IPS-NIHi11 (cell line): ENCODE measurements at places on chromosomes 5 and 9.
A peak's percentile ranks its signal among the peaks of the same experiment; 100 is the strongest.

GRCh38 chr9:93317495-93318094 lies 133.7 kb downstream of the WNK2 start:
- DNase-seq: no peak

DNA sequence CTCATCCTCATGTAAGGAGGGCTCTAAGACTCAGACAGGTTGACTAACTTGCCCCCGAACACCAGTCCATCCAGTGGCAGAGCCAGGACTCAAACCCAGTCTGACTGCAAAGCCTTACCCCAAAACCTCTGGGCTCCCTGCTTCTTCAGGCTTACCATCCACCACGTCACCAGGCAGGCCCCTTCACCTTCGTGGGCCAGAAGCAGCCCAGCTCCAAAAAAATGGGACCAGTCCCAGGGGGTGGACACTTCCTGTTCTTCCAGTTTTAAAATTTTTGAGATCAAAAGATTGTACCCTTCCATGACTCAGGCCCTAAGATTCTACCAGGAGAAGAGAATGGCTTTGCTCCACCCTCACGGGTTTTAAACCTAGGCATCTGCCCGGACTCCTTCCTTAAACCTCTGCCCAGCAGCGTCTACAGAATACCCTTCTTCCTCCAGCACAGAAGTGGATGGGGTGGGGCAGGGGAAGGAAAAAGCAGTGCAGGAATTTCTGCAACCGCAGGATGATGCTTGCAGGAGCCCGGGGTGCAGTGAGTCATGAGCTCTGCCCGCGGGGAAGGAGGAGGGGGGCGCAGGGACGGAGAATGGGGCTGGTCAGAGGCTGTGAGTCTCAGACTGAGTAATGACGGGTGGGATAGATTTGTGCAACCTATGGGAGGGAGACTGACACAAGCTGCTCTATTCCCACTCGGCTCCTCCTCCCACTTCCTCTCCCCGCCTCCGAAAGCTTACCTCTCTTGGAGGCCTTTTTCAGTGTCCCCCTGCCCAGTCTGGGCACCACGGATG lies 50.4 kb upstream of the STXBP1 start:
- DNase-seq: peak; percentile 72

DNA sequence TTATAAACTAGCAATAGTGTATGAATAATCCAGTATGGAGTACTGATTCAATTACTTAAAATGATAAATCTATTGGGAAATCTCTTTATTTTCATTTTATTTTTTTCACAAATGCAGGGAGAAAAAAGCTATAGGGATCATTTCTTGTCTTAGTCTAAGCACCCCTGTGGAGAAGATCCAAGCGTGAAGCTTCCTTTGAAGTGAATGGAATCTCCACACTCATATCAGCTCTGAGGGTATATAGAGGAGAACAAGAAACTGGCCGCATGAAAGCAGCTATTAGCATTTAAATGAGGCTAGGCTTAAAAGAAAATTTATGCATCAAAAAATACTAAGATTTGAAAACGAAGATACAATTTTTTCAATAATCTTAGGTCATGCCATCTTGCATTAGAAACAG lies 12.9 kb upstream of the PAM start:
- DNase-seq: no peak

DNA sequence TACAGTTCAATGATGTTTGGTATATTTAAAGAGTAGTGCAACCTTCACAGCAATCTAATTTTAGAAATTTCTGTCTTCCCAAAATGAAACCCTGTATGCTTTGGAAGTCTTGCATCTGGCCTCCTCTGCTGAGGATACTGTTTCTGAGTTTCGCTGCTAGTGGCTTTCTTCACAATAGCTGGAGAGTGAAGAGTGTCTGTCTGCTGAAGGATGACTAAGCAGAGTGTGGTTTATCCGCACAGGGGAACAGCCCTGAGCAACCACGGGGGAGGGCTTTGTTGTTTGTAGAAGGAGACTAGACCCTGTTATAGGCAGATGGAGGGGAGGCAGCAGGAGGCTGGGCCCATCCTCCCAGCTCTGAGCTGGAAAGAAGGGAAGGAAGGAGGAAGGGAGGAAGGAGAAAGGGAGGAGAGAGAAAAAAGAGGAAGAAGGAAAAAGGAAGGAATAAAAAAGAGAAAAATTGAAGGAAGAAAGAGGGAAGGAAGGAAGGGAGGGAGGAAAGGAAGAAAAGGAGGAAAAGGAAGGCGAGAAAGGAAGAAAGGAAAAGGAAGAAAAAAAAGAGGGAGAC lies 10.5 kb upstream of the IRX2 start:
- DNase-seq: no peak

GRCh38 chr9:86253577-86253976 lies 5.9 kb downstream of the C9orf153 start:
- DNase-seq: no peak

- no peak for DNase-seq
Measured at GRCh38 chr9:16555802-16556201, 314.7 kb downstream of the BNC2 start.

DNA sequence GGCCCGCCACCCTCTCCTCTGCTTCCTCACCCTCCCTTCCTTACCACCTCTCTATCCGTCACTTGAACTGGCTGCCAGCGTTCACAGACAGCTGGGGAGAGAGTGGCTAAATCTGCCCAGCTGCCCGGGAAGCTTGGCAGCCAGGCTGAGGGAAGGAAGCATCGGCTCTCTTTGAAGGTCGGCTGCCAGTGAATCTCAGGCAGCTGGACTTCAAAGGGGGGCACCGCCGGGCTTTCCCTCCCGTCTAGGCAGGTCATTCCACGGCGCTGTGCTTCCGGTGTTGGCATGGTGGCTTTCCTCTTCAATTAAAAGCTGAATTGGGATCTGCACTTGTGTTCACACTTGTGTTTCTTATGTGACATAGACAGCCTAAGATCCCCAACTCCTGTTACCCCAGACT lies 174.0 kb downstream of the GDNF start:
- DNase-seq: no peak

- DNase-seq: no peak
Measured at GRCh38 chr5:96080557-96080956, 118.9 kb upstream of the ELL2 start.

- DNase-seq: no peak
Measured at GRCh38 chr9:85942913-85943709, 2.2 kb downstream of the NAA35 start.

GRCh38 chr9:110615498-110615897 lies 36.0 kb upstream of the SVEP1 start:
- DNase-seq: no peak

- DNase-seq: peak; percentile 42
Measured at GRCh38 chr9:31119890-31120454, 1264.5 kb upstream of the ACO1 start.

DNA sequence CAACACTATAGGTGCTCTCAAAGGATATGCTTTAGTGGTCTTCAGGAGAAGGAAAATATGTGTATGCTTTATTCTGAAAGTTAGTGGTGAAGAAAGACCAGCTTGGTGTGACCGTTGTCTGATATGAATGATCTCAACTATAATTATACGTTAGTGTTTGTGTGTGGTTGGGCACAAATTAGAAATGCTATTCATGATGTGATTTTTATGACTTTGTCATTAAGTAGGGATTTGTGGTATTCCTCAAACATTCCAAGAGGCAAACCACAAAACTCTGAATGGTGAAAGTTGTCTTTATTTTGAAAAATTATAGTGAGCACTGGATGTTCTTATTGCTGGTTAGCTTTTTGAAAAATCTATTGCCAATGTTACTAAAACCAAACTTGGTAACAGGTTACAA lies 6.2 kb upstream of the F2R start:
- DNase-seq: no peak

DNA sequence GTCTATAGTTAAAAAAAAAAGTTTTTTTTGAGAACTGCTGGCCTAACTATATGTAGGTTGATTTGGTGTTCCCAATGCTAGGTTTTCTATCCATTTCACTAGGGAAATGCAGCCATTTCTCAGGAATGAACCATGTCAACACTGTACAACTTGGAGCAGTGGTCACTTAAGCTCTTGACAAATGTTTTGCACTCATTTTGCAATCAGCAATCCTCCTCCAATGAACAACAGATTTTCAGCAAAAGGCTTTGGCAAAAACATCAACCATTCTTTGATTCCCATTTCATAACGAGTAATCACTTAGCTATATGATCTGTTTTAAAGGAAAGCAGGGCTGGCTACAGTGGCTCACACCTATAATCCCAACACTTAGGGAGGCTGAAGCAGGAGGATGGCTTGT lies 17.9 kb downstream of the STRBP start:
- DNase-seq: no peak

GRCh38 chr9:115071176-115071575 lies 46.8 kb downstream of the TNC start:
- no peak for DNase-seq

- DNase-seq: no peak
Measured at GRCh38 chr9:84382720-84383119, 42.2 kb upstream of the SLC28A3 start.

GRCh38 chr5:115246361-115246991 lies 16.2 kb downstream of the PGGT1B start:
- peak; percentile 42 for DNase-seq

DNA sequence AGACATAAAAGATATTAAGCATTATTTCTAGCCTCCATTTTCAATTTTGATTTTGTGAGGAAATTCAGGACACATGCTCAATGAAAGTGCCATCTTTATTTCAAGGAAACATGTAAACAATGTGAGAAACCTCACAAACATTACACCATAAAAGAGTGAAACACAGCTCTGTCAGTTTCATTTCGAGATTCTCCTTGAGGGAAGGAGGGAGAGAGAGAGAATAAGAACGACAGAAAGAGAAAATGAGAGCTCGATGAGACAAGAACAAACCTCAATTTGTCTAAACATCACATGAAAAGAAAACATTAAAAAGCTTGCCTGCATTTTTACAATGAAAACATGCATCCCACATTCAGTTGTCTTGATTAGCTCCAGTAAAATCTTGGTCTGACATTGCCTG lies 553.5 kb upstream of the MEF2C start:
- no peak for DNase-seq

GRCh38 chr9:110141227-110141793 lies 66.6 kb downstream of the C9orf152 start:
- no peak for DNase-seq

DNA sequence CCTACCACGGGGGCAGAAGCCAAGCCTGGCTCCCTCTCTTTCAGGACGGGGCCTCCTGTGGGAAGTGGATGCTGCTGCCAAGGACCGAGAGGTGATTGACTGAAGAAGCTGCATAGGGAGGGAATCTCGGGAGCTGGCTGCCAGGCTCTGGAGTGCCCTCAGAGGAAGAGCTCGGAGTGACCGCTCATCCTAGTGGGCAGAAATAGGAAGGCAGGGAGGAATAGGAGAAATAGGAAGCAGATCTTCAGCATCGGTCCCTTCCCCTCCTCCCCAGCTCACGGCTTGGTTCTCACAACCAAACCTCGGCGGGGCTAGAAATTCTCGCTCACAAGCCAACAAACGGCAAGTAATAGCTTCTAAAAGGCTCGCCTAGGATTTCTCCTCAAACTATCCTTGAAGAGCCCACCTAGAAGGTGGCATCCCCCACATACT lies 159.9 kb upstream of the RAI14 start:
- peak; percentile 31 for DNase-seq

DNA sequence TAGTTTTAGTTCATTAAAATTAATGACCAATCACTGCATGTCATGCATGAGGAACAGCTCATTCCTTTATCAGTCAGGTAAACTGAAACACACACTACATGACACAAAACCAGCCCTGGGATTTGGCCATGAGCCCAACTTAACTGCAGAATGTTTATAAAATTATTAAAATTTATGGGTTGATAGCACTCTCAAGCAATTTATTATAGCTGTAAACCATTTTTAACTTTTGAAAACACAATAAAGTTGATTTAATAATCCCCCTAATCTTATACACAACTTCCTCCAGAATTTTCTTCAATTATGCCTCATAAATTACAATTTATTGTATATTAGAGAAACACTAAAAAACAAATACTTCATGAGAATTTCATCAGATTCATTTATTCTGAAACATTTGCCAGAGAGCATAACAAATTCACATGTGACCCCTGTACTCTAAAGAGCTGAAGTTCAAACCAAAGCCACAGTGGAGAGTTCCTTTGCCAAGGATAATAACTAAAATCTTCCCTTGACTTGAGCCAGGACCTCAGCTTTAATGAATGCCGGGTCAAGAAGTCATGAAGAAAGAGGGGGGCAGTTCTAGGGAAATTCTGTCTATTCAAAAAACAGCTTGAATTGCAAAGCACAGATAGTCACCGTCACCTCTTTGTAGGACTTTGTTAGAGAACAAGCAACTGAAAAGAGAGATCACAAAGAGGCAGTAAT lies 763.7 kb upstream of the GRAMD2B start:
- DNase-seq: peak; percentile 27

- DNase-seq: no peak
Measured at GRCh38 chr9:100639854-100640253, 62.0 kb downstream of the CAVIN4 start.

DNA sequence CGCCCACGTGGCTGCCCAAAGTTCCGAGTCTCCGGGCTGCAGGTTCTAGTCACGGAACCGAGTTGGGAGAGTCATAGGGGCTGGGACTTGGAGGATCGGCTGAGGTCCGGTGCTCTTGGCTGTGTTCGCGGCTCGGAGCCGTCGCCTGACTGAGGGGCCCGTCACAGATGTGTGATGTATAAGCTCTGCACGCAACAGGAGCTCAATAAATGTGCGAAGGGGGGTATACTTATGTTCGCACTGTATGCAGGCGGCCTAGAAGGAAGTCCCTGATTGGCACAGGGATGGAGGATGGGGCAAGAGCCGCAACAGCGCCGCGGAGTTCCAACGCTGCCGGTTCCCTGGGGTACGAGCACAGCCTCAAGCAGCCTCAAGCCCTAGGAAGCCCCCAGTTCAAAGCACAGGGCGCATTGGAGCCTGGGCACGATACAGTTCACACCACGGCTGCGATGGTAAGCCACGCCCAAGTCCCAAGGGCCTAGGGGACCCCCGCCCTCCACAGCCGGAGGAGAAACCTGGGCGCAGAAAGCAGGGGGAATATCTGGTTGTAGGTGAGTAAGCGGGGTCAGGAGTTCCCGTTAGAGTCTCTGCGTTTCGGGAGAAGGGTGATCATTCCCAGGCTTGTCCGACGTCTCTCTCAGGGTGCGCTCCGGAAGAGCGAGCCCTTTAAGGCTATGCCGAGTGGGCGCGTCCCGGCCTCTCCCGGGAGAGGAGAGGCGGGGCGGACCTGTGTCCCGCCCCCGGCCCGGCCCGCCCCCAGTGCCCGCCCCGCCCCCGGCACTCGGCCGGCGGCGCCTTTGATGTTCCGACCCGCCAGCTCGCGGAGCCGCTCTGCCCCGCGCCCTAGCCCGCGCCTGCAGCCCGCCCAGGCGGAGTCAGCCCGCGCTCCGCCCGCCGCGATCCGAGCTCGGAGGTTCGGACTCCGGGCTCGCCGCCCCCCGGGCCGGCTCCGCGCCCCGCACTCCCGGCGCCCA lies at the start of gene TCF7:
Gene TCF7, plus strand, starts transcription at position 780 of the 974 bp plus-strand sequence. CDS start 226 bp downstream, outside the sequence.
- DNase-seq: peak; percentile 99

GRCh38 chr9:123081824-123082223 lies 48.4 kb downstream of the GPR21 start:
- DNase-seq: peak; percentile 37

DNA sequence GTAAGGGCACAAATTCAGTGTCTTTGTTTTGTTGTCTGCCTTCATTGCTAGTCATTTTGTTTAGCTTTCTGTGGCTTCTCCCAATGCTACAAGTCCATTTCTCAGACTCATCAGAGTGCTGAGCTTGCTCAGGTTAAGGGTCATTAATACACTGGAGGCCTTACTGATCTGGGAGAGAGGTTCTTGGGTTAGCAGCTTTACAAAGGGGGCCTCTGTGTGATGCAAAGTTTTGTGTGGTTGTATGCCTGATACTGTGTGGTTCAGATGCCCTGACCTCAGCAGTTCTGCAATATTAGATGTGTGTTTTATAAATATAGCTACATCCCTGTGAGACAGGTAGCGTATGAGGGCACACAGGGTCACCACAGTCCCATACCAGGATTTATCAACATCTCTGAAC lies 34.8 kb upstream of the SMARCA2 start:
- DNase-seq: no peak
